ENCODE measurements at places on chromosomes 12 and 14.

- no peak for DNase-seq
These were observed 31.6 kb downstream of the KCNC2 start for GRCh38 chr12:75177997-75178396.

DNA sequence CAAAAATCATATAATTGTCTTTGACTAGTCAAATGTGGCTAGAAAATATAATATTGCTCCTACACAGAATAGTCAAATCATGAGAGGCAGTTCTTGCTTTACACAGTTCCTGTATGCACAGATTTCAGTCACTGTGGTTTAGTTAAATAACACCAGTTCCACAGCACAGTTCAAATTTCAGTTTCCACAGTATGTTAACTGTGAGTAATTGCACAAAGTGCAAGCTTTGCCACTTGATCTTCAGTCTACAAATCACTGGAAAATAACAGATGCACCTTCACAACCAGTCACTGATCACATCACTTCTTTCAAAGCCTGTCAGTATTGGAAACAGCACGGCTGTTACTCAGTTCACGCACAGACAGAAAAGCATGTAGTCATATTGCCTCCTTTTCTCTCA lies 38.7 kb downstream of the KCNH5 start:
- DNase-seq, result no peak

DNA sequence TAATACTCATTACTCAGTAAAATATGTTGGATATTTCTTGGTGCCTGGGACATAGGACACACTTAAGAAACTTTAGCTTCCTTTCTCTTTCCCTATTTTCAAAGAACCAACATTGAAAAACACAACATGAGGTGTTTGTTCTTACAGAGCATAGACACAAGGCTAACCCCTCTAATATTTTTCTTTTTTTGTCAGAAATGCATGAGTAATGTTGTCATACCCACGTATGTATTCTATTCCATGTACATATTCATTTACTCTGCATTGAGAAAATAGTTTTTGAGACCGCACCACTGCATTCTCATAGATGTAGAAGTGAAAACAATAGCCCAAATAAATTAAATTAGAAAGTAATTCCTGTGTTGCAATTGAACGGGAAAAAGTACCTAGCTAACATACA lies 13.0 kb downstream of the PAX9 start:
- no peak for DNase-seq

- DNase-seq, result peak; percentile 65
These were observed 17.5 kb downstream of the MTRFR start for GRCh38 chr12:123250471-123251383.

GRCh38 chr14:91244501-91244901 lies at the start of gene GPR68:
Gene GPR68, minus strand, starts transcription at chr14:91244704. Its CDS starts 9,654 bp downstream, at chr14:91235050.
- DNase-seq, result no peak

DNA sequence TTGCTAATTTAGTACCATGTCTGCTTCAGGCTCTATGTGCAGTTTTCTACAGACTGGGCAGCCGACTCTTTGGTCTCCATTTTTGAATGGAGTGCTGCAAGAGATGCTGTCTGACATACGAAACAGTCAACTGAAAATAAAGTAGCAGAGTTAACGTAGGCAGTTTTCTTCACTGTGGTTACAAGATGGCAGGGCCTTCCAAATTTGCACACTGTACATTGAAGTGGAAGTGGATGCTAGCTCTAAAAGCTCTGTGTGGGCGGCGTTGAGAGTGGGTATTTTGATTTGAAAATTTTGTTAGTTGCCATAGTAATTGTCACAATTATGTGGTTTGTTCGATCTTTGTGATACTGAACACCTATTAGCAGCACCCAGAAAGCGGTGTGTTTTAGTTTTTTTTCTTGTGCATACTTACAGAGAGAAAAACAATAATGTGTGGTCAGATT lies 154.9 kb upstream of the ATP2B1 start:
- no peak for DNase-seq

DNA sequence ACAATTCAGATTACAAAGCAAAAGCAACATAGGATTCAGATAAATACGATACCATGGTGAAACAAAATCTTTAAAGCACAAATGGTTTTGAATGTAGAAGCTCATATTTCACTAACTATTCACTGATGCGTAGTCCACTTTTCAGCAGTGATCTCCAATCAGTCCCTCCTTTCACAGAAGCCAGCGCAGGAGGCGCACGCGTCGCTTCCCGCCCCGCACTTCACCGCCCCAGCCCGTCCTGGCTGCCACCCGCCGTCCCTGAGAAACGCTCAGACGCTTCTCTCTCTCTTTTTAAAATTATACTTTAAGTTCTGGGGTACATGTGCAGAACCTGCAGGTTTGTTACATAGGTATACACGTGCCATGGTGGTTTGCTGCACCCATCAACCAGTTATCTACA lies 19.8 kb upstream of the CHFR start:
- no peak for DNase-seq

DNA sequence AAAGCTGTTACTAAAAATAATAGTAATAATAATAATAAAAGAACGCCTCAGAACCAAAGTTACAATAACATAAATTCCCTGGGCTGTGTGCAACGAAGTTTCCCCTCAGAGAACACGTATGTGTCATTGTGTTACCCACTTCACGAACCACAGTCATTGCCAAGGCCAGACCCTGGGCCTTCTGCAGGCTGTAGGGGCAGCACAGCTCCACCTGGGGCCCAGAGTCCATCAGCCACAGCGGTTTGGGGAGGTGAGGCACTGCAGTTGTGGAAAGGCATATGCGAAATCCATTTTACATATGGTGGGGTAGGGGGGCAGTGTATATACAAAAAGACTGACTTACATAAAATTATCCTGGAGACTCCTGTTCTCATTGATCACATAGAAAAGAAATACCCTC lies 56.1 kb downstream of the ESR2 start:
- no peak for DNase-seq

DNA sequence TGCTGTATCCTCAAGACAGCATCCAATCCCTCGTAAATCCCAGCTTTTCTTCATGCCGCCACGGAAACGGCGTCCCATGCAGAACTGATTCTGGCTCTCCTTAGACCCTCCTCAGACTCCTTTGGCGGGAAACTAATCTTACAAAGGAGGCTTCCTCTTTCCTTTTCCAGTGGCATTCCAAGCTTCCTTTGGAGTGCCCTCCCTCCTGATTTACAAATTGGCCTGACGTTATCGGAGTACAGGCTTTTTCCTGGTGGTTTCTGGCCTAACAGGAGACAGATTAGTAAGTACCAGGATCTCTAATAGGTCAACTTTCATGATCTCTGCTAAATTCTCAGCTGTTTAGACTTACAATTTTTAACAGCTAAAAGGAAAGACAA lies 1.3 kb upstream of the ZDHHC17 start:
- DNase-seq, result no peak

DNA sequence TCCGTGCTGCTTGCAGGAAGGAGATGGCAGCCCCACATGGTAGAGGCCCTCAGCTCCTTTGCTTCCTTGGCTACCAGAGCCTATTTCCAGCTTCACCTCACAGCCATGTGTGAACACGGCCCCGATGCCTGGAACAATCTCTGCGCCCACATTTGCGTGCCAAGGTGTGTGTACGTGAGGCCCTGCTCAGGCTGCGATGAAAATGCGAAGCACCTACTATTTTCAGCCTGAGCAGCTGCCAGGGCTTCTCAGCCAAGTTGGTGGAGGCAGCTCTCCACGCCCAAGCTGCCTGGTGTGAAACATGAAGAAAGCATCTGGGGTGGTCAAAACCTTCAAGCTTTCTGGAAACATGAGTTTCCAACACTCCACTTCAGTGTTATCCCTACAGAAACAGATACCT lies 177.8 kb upstream of the EGLN3 start:
- DNase-seq, result no peak

DNA sequence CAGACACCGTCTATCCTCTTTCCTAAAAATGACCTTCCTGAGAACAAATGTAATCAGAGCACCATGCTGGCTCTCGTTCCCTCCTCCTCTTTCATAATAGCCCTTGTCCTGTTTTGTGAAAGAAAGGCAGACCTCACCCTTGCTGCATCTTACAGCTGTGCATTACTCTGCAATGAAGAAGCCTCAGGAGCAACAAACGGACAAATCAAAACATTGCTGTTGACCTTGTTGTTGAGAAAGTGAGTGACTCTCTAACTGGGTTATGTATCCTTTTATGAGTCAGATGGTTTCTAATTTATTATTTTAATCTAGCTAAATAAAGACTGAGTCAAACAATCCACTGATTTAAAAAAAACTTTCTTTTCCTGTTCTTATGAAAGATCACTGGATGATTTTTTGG lies 180.9 kb downstream of the RPS29 start:
- no peak for DNase-seq

DNA sequence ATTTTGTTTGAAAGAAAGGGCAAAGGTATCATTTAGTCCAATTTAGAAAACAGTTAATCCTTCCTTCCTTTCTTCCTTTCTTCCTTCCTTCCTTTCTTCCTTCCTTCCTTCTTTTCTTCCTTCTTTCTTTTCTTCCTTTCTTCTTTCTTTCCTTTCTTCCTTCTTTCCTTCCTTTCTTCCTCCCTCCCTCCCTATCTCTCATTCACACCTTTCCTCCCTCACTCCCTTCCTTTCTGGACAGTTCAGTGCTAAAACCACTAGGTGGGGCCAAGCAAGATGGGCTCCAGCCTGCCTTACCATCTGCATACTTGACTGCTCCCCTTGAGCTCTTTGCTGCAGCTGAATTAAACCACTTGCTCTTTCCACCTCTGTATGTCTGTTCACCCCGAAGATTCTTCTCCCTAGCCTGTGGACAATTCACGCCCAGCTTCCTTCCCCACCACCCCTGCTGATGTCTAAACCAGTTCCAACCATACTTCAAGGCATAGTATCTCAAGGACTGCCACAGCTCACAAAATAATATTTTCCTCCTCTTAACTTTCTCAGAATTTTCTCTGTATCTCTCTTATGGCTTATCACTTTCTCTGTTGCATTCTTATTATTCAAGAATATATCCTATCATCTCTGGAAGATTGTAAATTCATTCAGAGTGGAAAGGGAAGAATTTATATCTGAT lies 78.0 kb downstream of the DBX2 start:
- no peak for DNase-seq

GRCh38 chr14:77579780-77580179 lies 36.7 kb downstream of the SPTLC2 start:
- DNase-seq, result no peak

DNA sequence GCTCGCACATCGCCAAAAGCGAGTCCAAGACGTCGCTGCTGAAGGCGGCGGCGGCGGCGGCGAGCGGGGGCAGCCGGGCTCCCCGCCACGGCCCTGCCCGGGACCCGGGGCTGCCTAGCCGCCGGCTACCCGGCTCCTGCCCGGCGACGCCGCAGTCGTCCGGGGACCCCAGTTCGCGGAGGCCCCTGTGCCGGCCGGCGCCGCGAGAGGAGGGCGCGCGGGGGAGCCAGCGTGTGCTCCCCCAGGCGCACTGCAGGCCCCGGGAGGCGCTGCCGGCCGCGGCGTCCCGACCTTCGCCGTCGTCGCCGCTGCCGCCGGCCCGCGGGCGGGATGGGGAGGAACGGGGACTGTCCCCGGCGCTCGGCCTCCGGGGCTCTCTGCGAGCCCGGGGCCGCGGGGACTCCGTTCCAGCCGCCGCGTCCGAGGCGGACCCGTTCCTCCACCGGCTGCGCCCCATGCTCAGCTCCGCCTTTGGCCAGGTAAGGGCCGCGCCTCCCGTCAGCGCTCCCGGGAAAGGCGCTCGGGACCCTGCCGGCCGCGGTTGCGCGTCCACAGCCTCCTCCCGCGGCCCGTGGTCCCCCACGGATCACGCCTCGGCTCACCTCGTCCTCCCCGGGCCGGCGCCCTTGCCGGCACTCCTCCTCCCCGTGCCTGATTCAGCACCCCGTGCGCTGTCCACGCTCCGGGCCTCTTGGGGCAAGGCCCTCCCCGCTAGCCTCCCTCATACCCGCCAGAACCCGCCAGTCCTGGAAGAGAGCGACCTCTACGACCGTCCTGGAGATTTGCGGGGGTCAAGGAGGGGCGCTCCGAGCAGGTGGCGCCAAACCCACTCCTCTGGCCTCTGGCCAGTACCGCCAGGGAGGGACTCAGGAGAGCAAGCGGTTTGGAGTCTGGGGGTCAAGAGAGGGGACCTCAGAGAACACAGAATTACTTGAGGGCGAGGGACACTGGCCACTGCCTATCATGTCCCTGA lies 721 bp downstream of the CABP1 start:
- DNase-seq, result no peak

GRCh38 chr12:1760566-1761382 lies 59.6 kb upstream of the LRTM2 start:
- DNase-seq, result no peak

DNA sequence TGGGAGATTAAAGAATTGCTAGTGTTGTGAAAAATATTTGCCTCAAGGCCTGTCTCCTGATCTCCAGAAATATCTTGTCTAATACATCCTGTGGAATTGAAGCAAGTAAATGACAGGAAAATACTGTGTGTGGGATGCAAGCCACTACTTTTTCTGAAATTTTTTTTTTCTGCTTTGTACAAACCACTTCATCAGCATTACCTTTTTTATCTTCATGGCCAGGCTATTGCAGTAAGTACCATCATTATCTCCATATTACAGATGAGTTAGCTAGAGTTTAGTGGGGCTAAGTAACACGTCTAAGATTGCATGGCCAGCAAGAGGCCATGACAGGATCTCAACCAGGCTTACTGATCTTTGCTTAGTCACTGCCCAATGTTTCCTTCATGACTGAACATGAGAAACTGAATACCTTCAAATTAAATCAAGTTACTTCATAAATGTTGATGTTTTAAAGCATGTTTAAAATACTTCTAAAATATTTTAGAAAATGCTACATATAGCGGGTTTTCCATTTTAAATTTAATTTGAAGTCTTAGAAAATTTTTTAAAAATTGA lies 273.7 kb downstream of the SLC6A15 start:
- DNase-seq, result no peak

- no peak for DNase-seq
These were observed 19.4 kb upstream of the EIF5 start for GRCh38 chr14:103314496-103315277.

GRCh38 chr12:130335517-130336392 lies 1.9 kb upstream of the PIWIL1 start:
- DNase-seq, result no peak

DNA sequence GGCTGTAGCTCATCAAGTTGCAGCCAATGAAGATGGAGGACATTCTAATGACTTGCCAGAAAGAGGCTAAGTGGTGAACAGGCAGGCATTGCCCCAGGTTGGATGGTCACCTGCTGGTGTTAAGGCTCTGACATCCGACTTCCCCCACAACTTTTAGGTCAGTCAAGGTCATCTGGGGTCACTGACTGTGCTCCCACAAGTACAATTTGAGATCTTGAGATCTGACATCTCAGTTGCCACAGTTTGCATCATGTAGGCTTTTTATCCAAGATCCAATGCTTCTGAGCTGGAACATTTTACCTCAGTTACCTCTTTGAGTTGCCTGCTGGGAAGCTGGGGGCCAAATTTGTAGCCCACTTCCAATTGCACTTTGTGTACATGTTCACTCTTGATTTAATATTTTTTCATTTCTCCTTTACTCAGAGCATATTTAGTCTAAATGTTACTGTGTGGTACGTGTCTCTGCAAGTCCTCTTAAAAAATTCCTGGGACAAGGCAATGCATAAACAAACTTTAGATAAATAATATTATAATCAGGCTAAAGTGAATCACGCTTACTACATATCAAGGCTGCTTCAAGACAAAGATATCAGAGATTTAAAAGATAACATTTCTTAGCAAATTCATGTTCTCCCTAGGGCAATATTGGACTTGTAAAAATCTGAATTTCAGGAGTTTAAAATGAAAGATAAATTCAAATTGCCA lies 61.4 kb downstream of the SEL1L start:
- DNase-seq, result no peak
